ENCODE measurements at places on chromosomes 5 and 9. TPM values are rescaled to one million over a fixed set of nuclear protein-coding genes. Genes with fewer than 3 reads are reported as not detected.
A peak's percentile ranks its signal among the peaks of the same experiment; 100 is the strongest.

GRCh38 chr5:122292332-122292731, 19.7 kb upstream of the SNCAIP start:
- DNase-seq = no peak

- no peak for DNase-seq
Measured at GRCh38 chr5:168088410-168089173, 202.9 kb upstream of the WWC1 start.

PRR16 gene
- 1.5 TPM for total RNA-seq

GRCh38 chr9:133269537-133270362, 5.3 kb downstream of the ABO start:
- DNase-seq = no peak

PRLR gene
- total RNA-seq = 22.2 TPM

NR5A1 gene
- not detected for total RNA-seq

STK32A gene
- 37.9 TPM for total RNA-seq

- no peak for DNase-seq
Measured at GRCh38 chr9:88926781-88927505, 64.3 kb upstream of the S1PR3 start.

DNA sequence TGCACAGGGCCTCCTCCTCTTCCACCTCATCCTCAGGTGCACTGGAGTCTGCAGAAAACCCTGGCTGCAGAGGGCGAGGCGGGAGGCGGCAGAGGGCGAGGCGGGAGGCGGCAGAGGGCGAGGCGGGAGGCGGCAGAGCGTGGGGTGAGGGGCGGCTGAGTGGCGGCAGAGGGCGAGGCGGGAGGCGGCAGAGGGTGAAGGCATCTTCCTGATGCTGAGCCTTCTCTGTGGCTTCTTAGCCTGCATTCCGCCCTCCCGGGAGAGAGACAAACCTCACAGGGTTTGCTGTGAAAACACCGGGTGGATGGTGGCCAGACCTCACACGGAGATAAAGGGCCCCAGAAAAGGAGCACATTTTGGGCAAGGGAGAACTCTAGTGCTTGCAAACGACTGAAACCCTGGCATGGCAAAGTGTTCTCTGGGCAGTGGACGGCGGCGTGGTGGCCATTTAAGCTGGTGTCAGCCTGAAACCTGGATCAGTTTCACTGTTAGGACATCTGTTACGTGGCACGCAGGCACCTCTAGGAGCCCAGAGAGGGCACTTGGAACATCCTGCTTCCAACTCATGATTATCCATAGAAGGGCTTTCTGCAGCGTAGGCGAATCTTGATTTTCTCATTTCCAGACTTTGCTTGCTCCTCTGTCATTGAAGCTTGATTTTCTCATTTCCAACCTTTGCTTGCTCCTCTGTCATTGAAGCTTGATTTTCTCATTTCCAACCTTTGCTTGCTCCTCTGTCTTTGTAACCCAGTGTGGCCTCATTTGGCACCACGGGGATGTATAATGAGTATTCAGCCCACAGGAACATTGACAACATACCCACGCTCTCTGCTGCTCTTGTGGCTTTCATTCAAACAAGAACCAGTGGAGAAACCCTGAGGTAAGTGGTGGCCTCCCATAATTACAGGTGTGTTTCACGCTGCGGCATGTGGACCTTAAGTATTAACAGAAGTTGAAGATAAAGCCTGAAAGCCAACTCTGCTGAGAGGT, 16.3 kb upstream of the PLEKHG4B start:
- no peak for DNase-seq

CDO1 gene
- total RNA-seq = 0.42 TPM

DNA sequence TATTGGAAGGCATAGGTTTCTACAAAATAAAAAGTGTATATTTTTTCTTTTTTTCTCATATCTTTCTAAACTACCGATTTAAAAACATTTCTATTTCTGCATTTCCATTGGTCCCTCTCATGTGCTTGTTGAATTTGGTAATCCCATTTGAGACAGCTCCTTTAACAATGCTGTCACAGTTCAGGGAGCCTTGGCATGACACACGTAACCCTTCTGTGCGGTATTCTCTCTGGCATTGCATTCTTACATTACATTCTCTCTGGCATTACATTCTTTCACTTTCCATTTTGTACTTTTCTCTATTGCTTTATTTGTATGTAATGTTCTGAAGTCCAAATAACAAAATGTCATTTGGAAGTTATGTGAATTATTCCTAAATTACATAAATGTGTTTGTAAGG, 150.7 kb upstream of the RASGRF2 start:
- no peak for DNase-seq

DNA sequence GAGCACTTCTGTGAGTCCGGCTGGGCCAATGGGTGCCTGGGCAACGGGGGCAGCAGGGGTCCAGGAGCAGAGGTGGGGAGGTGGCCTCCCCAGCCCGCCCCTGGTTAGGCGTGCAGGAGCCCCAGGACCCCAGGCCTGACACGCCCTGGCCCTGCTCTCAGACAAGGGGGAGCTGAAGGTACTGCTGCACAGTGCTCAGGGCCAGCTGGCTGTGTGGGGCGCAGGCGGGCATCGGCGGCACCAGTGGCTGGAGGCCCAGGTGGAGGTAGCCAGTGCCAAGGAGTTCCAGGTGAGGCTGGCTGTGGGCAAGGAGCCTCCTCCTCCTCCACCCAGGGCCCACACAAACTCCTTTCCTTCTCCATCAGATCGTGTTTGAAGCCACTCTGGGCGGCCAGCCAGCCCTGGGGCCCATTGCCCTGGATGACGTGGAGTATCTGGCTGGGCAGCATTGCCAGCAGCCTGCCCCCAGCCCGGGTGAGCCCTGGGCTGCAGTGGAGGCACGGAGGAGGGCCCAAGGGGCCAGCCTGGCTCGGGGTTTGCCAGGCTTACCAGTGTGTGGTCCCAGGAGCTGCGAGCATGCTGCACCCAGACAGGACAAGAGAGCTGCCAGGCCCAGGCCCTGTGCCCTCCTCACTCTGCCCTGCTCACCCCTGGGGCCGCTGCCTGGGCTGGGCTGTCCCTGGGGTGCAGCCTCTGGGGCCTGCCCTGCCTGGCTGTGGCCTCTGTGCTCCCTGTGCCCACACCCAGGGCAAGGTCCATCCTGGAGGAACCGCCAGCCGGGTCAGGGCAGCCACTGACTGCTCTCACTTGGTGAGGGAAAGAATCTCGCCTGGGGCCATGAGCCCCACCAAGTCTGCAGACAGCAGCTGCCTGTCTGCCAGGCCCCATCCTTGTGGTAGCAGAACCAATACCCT, 7.0 kb downstream of the MAMDC4 start:
- no peak for DNase-seq

GRCh38 chr5:73540192-73540591, 25.2 kb downstream of the ANKRA2 start:
- DNase-seq = no peak

DNA sequence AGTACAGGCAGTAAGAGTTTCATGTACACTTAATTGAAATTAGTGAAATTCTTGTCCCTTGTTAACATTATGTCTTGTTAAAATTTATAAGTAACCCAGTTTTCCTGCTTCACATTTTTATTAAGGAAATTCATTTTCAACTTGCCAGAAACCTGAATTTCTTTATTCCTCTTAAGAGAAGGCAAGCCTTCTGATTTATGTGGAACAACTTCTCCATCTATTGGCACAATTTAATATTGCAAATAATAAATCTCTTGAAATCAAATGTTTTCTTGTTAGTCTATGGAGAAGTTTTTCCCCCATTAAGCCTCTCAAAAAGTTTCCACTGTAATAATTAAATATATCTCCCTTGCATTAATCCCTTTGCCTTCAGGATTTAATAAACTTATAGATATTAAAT, 33.8 kb upstream of the ACO1 start:
- peak; percentile 47 for DNase-seq

DNA sequence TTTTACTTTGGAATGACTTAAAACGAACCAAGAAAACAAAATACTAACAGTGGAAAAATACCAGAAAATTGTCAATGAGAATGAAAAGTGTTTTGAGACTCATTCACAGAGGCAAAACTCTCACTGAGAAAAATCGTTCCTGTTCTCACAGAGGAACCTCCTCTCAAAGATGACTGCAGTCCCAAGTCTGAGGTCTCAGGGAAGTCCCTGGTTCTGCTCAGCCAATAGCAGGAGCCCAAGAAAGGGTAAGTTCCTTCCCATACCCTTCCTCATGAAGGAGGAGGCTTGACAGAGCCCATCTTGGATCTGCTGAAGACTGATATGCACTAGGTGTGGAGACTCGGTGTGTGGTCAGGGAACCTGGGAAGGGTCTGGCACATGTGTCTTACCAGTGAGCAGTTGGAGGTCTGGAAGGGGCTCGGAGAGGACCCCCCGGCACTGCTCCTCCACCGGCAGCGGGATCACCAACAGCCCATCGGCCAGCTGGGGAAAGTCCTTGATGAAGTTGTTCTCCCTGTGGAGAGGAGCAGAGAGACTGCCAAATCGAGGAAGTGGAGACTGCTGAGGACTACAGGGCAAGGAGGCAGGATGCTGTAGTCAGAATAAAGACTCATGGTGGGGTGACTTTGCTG, 46.0 kb downstream of the TRIM32 start:
- peak; percentile 6 for DNase-seq

APC gene
- 63.2 TPM for total RNA-seq

PPIP5K2 gene
- 67.6 TPM for total RNA-seq

CMYA5 gene
- total RNA-seq = 0.11 TPM

GRCh38 chr9:74281674-74282073, 215.5 kb upstream of the RORB start:
- peak; percentile 42 for DNase-seq

GRCh38 chr5:54620141-54620933, 102.8 kb downstream of the SNX18 start:
- no peak for DNase-seq

GRCh38 chr5:5480481-5481111, 58.1 kb downstream of the ICE1 start:
- DNase-seq = no peak

RBM22 gene
- 20.9 TPM for total RNA-seq

SEMA5A gene
- 39.0 TPM for total RNA-seq

GRCh38 chr9:71638627-71639026, 129.7 kb downstream of the CEMIP2 start:
- DNase-seq = no peak

HOMER1 gene
- 12.6 TPM for total RNA-seq

GRCh38 chr9:111300140-111300735, 29.8 kb downstream of the OR2K2 start:
- DNase-seq = peak; percentile 42

HACD4 gene
- 1.1 TPM for total RNA-seq

HSPA4 gene
- total RNA-seq = 337 TPM

SPATA6L gene
- total RNA-seq = 1.3 TPM
